Osteoblast (primary cell): ENCODE measurements at places on chromosomes 6 and 20. TPM values are rescaled to one million over a fixed set of nuclear protein-coding genes. Genes with fewer than 3 reads are reported as not detected.

DNA sequence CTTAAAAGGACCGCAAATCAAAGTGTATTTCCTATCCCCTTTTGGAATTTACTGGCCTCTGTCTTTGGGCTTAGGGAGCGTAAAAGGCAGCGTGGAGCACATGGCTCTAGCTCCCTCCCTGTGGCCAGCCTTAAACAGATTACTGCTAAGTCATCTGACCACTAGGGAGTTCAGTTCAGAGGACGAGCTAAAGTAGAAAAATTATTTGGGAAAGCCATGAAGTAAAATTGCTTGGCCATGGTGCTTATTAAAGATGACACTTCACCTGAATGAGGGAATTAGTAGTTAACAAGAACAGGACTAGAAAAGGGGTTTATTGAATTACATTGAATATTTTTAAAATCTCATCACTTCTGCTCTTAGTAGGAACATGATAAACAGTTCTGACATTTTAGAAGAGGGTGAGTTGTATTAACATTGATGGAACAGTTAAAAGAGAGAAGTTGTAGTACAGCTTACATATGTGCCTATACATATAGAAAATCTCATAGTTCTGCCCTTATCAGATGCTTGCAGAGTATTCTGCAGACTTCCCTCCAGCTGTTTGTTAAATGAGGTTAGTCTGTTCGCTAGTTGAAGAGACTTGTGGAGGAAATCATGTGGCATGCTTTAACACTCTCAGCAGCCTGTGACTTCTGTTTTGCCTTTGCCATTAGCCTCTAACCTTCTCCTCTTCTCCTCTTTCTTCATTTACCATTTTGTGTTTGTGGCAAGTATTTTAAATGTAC, 31.2 kb upstream of the MAPK13 start:
- peaks cover 7% of the 10 kb centered on the region for H3K4me1 ChIP-seq
- no peak overlapping the region for H3K4me3 ChIP-seq
- H3K27ac ChIP-seq = no peak overlapping the region
- H3K36me3 ChIP-seq = peaks cover 45% of the 10 kb centered on the region
- no peak for DNase-seq

DNA sequence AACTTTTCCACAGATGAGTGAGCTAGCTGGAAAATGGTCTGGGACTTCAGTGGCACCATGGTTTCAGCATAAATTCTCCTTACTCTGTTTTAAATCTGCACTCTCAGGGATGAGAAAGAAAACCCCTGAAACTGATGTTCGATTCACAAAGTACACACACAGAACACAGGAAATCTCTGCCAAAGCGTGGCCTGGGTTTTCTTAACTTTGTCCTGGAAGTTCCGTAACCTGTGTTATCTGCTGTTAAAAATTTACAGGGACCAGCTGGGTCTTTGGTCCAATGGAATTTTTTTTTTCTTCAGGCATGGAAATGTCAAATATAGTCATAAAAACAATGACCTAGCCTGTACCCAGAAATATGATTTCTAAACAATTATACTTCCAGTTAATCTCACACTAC, 7.3 kb downstream of the SCML4 start:
- H3K4me3 ChIP-seq = no peak overlapping the region
- peaks cover 4% of the 10 kb centered on the region for H3K27me3 ChIP-seq
- peaks cover 4% of the 10 kb centered on the region for H3K4me1 ChIP-seq
- no peak overlapping the region for H3K27ac ChIP-seq

GRCh38 chr20:36633285-36633772, 12.7 kb downstream of the SLA2 start:
- H3K27ac ChIP-seq = no peak overlapping the region
- no peak for DNase-seq
- H3K27me3 ChIP-seq = no peaks in the 10 kb centered on the region
- H3K36me3 ChIP-seq = no peaks in the 10 kb centered on the region
- no peak overlapping the region for H3K4me3 ChIP-seq

GRCh38 chr6:113763876-113764275, 93.3 kb upstream of the MARCKS start:
- H3K4me3 ChIP-seq = no peak overlapping the region
- H3K4me1 ChIP-seq = peaks cover 19% of the 10 kb centered on the region
- H3K27me3 ChIP-seq = no peaks in the 10 kb centered on the region
- H3K27ac ChIP-seq = peak overlapping the region; percentile 67
- DNase-seq = peak; percentile 69

DNA sequence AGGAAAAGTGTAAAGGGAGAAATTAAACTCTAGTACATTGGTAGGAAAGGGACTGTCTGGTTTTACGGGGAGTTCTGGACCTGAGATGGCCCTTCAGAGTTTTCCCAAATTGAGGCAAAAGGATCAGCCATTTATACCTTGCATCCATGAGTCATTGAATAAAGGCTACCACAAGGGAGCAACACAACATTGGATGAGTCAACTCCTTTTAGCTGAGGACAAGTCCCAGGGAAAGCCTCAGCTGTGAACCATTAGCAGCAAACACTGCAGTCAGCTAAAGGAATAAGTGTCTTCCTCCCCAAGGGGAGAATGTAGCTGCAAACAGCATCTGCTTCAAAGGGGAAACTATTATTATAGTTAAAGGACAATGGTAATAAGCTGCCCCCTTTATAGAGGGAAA, 468.7 kb upstream of the ID4 start:
- H3K27me3 ChIP-seq = no peaks in the 10 kb centered on the region
- no peak overlapping the region for H3K27ac ChIP-seq
- H3K36me3 ChIP-seq = no peaks in the 10 kb centered on the region
- DNase-seq = peak; percentile 49

DNA sequence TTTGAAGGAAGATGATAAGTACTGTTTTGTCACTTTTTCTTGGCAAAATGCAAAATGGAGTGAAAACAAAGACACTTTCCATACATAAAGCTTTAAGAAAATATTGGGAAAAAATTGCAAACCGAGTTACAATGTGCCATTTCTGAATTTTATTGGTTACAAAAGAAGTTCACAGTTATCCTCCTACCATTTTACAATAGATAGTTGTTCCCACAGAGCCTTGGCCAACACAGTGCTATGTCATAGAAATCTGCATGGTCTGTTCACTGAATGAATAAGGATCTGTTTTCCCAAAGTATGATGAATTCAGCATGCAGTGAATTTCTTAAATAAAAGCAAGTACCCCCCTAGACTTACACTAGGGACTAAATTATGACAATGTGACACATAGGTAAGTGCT, 268.2 kb upstream of the POU3F2 start:
- DNase-seq = no peak
- H3K4me3 ChIP-seq = no peak overlapping the region

- H3K4me3 ChIP-seq = no peak overlapping the region
- H3K4me1 ChIP-seq = peaks cover 19% of the 10 kb centered on the region
- DNase-seq = peak; percentile 36
- peaks cover 31% of the 10 kb centered on the region for H3K36me3 ChIP-seq
- no peaks in the 10 kb centered on the region for H3K27me3 ChIP-seq
- H3K27ac ChIP-seq = no peak overlapping the region
These were observed 2.4 kb downstream of the EDEM2 start for GRCh38 chr20:35144694-35145093.

- H3K27ac ChIP-seq = peak overlapping the region; percentile 92
- H3K36me3 ChIP-seq = no peaks in the 10 kb centered on the region
- H3K27me3 ChIP-seq = no peaks in the 10 kb centered on the region
- peak; percentile 86 for DNase-seq
- peaks cover 48% of the 10 kb centered on the region for H3K4me1 ChIP-seq
- peak overlapping the region; percentile 15 for H3K4me3 ChIP-seq
These were observed 86.1 kb upstream of the SIRPA start for GRCh38 chr20:1809131-1809572.

GRCh38 chr6:104325341-104326172, 534.2 kb downstream of the HACE1 start:
- H3K4me1 ChIP-seq = peaks cover 14% of the 10 kb centered on the region
- no peaks in the 10 kb centered on the region for H3K27me3 ChIP-seq
- DNase-seq = peak; percentile 58
- H3K27ac ChIP-seq = peak overlapping the region; percentile 62
- no peaks in the 10 kb centered on the region for H3K36me3 ChIP-seq

GRCh38 chr6:164753517-164753916, 555.9 kb downstream of the C6orf118 start:
- H3K36me3 ChIP-seq = no peaks in the 10 kb centered on the region
- H3K4me3 ChIP-seq = no peak overlapping the region
- H3K27me3 ChIP-seq = no peaks in the 10 kb centered on the region

- H3K4me1 ChIP-seq = peaks cover 9% of the 10 kb centered on the region
- H3K4me3 ChIP-seq = no peak overlapping the region
- peaks cover 83% of the 10 kb centered on the region for H3K27me3 ChIP-seq
- no peak overlapping the region for H3K27ac ChIP-seq
- DNase-seq = peak; percentile 31
These were observed 9.6 kb downstream of the VSX1 start for GRCh38 chr20:25072226-25072811.

- no peaks in the 10 kb centered on the region for H3K36me3 ChIP-seq
- H3K27ac ChIP-seq = no peak overlapping the region
- no peak for DNase-seq
- H3K4me3 ChIP-seq = no peak overlapping the region
- peaks cover 21% of the 10 kb centered on the region for H3K27me3 ChIP-seq
These were observed 17.2 kb downstream of the HEY2 start for GRCh38 chr6:125766641-125767040.

DNA sequence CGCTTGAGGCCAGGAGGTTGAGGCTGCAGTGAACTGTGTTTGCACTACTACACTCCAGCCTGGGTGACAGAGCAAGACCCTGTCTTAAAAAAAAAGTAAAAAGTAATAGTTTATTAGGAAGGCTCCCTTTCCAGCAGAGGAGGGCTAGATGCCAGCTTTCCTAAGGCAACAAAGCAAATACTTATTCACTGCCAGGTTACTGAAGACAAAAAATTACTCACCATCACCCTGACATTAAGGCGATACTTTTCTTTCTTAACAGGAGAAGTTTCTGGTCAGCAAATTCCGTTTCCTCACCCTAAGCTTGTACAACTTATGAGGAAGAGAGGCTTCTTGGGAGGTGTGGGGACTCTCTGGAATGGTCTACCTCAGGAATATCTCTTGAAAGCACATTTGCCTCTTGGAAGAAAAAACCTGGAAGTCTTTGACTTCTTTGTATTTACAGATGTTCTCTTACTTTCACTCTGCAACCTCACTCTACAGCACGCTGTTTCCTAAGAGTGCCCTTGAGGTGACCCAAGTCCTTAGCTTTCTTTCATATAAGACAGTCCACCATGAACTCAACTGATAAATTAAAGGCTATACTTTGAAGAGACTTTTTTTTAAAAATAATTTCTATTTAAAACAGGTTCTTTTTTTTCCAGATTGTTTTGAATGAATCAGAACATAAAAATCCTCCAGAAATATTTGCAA, 52.9 kb upstream of the TRAF3IP2 start:
- no peak overlapping the region for H3K4me3 ChIP-seq
- no peak overlapping the region for H3K27ac ChIP-seq
- no peak for DNase-seq
- H3K4me1 ChIP-seq = peaks cover 19% of the 10 kb centered on the region

GRCh38 chr6:12266571-12266970, 23.6 kb upstream of the EDN1 start:
- no peaks in the 10 kb centered on the region for H3K27me3 ChIP-seq
- peak overlapping the region; percentile 18 for H3K27ac ChIP-seq
- peaks cover 15% of the 10 kb centered on the region for H3K4me1 ChIP-seq
- H3K4me3 ChIP-seq = no peak overlapping the region
- peak; percentile 77 for DNase-seq

GRCh38 chr6:38968702-38969149, 79.9 kb upstream of the GLP1R start:
- no peak for DNase-seq
- H3K27ac ChIP-seq = no peak overlapping the region
- H3K4me1 ChIP-seq = no peaks in the 10 kb centered on the region
- no peaks in the 10 kb centered on the region for H3K27me3 ChIP-seq

DNA sequence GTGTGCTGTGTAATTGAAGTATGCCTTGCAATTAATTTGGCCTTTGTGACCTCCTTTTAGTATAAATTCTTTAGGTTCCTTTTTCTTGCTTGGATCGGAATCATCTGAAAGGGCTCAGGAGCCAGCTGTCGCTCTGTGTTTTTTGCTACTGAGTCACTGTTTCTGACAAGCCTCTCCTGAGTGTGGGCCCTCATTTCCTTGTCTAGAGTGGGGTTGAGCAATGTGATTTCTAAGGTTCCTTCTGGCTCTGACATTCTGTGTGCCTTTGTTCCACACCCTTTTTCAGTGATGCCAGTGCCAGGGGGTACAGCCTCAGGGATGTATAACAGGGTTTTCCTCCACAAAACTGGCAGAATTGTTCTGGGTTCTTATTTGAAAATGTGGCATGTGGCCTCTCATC, 26.5 kb downstream of the DAAM2 start:
- no peak overlapping the region for H3K4me3 ChIP-seq
- H3K27me3 ChIP-seq = no peaks in the 10 kb centered on the region
- peaks cover 17% of the 10 kb centered on the region for H3K36me3 ChIP-seq
- DNase-seq = no peak

Gene SAMD10
- 0.59 and 1.4 TPM in 2 replicates for total RNA-seq

Gene ELOVL4
- total RNA-seq = 6.8 and 7.6 TPM in 2 replicates

Gene TULP1
- not detected in 2 replicates for total RNA-seq

Gene AGER
- total RNA-seq = under 0.01 TPM in 2 replicates

Gene ASIP
- not detected in 2 replicates for total RNA-seq

Gene ENPP3
- total RNA-seq = under 0.01 TPM in 1 of 2 replicates, not detected in the other

Gene ZNFX1
- 56.6 and 61.5 TPM in 2 replicates for total RNA-seq

Gene BTNL2
- not detected in 2 replicates for total RNA-seq

Gene COL9A1
- not detected in 2 replicates for total RNA-seq

Gene ARHGAP40
- not detected in 2 replicates for total RNA-seq

Gene SLC22A16
- total RNA-seq = 0.36 TPM in 1 of 2 replicates, not detected in the other
